Fibroblast of lung (primary cell): ENCODE measurements at places on chromosomes 1 and 21. TPM values are rescaled to one million over a fixed set of nuclear protein-coding genes. Genes with fewer than 3 reads are reported as not detected.

DNA sequence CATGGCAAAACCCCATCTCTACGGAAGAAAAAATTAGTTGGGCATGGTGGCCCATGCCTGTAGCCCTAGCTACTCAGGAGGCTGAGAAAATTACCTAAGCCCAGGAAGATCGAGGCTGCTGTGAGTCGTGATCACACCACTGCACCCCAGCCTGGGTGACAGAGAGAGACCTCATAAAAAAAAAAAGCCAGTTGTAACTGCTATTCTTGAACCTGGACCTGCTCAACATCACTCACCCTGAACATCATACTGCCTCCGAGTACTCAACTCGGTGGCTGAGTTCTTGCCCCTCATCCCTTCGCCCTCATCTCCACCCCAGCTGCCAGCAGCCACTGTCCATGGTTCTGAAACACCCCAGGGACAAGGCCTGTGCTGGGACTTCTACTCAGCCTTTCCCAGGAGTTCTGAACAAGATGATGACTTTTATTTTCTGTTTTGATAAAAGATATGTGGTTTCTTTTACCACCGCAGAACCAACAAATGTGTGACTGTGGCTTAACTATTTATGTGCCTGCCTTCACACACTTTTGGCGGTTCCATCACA, 5.4 kb upstream of the DISP3 start:
- peak; percentile 7 for DNase-seq

- DNase-seq = no peak
These were observed 185.3 kb downstream of the CDC7 start for GRCh38 chr1:91685994-91686393.

GRCh38 chr1:8350914-8351684, 33.2 kb downstream of the SLC45A1 start:
- no peak for DNase-seq

DNA sequence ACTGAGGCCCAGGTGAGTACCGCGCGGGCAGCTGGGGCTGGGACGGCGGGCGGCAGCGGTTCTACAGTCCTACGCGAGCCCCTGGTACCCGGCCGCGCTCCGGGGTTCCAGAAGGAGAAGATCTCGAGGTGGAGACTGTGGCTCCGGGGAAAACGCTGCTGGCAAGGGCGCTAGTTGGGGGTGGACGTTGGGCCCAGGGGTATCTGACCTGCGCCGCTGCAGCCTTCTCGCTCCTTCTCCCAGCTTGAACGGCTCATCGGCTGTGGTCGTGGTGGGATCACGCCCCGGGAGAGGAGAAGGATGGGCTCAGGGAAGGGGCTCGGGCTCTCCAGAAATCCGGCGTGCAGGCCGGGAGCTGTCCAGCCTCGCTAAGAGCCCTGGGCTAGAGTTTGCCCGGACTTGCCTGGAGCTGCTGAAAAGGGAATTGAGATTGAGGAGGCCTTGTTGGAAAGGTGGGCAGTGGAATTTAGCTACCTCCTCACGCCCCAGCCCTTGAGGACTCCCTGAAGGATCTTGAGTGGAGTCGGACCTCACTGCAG, 1.1 kb upstream of the POU3F1 start:
- peak; percentile 66 for DNase-seq

DNA sequence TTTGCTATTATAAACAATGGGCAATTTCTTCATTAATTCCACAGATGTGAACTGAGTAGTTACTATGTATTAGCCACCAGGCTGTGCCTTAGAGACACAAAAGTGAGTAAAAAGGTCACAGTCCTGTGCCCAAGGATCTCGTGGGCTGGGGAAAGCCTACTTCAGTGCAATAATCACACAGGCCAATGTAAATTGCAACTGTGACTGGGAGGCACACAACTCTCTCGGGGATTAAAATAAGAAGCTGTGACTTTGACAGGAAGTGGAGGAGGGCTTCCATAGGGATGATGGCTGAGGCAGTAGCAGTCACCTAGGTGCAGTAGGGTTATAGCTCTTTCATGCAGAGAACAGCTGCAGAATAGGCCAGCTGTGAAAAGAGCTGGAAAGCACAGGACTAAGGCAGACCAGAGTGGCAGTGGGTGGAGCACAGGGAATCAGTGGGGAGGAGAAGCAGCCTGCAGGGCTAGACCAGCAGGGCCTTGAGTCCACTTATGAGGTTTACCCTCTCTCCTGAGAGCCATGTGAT, 121.9 kb downstream of the MAB21L3 start:
- DNase-seq = no peak

The CD48 gene
- under 0.01 TPM in 1 of 2 replicates, not detected in the other for total RNA-seq

The RNU1-2 gene
- total RNA-seq = under 0.01 and 3,997 TPM in 2 replicates

The SLC2A5 gene
- 0.77 and 0.83 TPM in 2 replicates for total RNA-seq

- DNase-seq = no peak
These were observed 102.9 kb downstream of the DTL start for GRCh38 chr1:212138457-212138856.
